ENCODE measurements at places on chromosomes 12 and 14. TPM values are rescaled to one million over a fixed set of nuclear protein-coding genes. Genes with fewer than 3 reads are reported as not detected.

GRCh38 chr12:56723889-56724700 lies 1.0 kb downstream of the NACA start:
- H3K4me3 ChIP-seq = peak overlapping the region; percentile 90
- peaks cover 64% of the 10 kb centered on the region for H3K4me1 ChIP-seq
- DNase-seq = peak; percentile 16
- no peaks in the 10 kb centered on the region for H3K27me3 ChIP-seq

- no peak overlapping the region for H3K4me3 ChIP-seq
- no peak for DNase-seq
- H3K36me3 ChIP-seq = no peaks in the 10 kb centered on the region
- H3K4me1 ChIP-seq = peaks cover 31% of the 10 kb centered on the region
Observed at GRCh38 chr14:97713023-97713422, 915.8 kb downstream of the VRK1 start.

The FAM222A gene
- 0.69 TPM for total RNA-seq

GRCh38 chr14:85881935-85882334 lies 352.0 kb downstream of the FLRT2 start:
- no peak for DNase-seq
- no peaks in the 10 kb centered on the region for H3K4me1 ChIP-seq
- H3K36me3 ChIP-seq = no peaks in the 10 kb centered on the region
- H3K27me3 ChIP-seq = no peaks in the 10 kb centered on the region

DNA sequence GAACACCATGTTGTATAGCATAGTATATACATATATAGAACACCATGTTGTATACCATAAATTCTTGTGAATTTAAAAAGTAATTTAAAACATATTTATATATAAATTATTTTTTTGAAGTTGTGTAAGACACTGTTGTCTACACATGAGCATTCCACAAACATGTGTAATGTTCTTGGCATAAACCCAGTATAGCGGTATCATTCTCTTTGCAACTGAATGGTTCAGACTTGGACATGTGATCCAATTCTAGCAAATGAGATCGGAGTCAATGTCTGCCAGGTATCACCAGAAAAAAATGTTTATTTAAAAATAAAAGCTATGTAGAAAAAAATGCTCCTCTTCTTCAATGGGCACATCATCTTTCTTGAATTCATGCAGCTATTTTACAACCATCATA lies 33.9 kb downstream of the CEP290 start:
- H3K27me3 ChIP-seq = no peaks in the 10 kb centered on the region
- H3K27ac ChIP-seq = no peak overlapping the region
- no peak for DNase-seq
- H3K4me1 ChIP-seq = no peaks in the 10 kb centered on the region
- H3K4me3 ChIP-seq = no peak overlapping the region
- H3K36me3 ChIP-seq = peaks cover 4% of the 10 kb centered on the region

- H3K27me3 ChIP-seq = no peaks in the 10 kb centered on the region
- peaks cover 100% of the 10 kb centered on the region for H3K4me1 ChIP-seq
- DNase-seq = no peak
- peak overlapping the region; percentile 31 for H3K27ac ChIP-seq
- H3K36me3 ChIP-seq = peaks cover 56% of the 10 kb centered on the region
Observed at GRCh38 chr14:101834800-101835547, 73.5 kb downstream of the PPP2R5C start.

The CTSG gene
- not detected for total RNA-seq

DNA sequence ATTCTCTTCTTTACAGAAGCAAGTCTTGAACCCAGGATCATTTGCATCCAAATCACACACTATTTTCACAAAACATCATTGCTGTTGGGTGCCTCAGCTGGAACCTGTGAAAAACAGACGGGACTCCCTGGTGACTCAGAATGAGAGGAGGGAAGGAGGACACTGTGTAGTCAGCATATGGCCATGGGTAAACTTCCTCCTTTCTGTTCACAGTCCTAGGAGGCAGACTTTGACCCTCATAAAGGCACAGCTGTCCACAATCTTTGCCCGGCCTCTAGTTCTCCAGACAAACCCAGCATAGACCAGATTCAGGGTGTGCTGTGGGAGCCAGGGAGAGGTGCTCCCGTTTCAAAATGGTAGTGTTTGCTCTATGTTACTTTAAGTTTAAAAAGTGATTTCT lies 62.0 kb downstream of the DYRK2 start:
- H3K36me3 ChIP-seq = no peaks in the 10 kb centered on the region
- no peaks in the 10 kb centered on the region for H3K27me3 ChIP-seq
- no peak overlapping the region for H3K4me3 ChIP-seq
- no peak overlapping the region for H3K27ac ChIP-seq
- peaks cover 7% of the 10 kb centered on the region for H3K4me1 ChIP-seq

DNA sequence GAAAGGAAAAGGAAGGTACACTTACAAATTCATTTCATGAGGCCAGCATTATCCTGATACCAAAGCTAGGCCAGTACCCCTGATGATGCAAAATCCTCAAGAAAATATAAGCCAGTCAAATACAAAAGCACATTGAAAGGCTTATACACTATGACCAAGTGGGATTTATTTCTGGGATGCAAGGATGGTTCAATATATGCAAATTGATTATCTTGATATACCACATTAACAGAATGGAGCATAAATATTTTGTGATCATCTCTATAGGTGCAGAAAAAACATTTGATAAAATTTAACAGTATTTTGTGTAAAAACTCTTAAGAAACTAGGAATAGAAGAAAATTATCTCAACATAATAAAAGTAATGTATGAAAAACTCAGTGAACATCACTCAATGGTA lies 97.0 kb upstream of the BCAT1 start:
- DNase-seq = no peak
- H3K4me3 ChIP-seq = no peak overlapping the region
- no peak overlapping the region for H3K27ac ChIP-seq
- no peaks in the 10 kb centered on the region for H3K36me3 ChIP-seq

The CARMIL3 gene
- 0.22 TPM for total RNA-seq

The TMED8 gene
- 8.3 TPM for total RNA-seq

DNA sequence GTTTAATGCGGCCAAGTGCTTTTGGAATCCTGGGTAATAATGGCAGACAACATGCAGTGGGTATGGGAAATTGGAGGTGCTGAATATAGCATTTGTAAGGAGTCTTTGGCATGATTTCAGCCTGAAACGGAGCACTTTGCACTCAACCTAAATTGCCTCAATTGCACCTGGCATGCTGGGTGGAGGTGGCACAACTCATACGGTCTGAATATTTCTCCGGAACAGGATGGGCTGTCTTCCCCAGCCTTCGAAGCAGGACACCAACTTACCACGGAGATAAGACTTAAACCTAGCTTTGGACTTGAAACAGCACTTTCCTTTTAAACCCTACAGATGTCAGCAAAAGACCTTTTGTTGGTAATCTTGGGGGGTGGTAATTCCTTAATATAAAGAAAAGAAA lies 153.7 kb upstream of the SRRM4 start:
- H3K4me1 ChIP-seq = no peaks in the 10 kb centered on the region
- H3K27ac ChIP-seq = no peak overlapping the region
- no peak overlapping the region for H3K4me3 ChIP-seq

DNA sequence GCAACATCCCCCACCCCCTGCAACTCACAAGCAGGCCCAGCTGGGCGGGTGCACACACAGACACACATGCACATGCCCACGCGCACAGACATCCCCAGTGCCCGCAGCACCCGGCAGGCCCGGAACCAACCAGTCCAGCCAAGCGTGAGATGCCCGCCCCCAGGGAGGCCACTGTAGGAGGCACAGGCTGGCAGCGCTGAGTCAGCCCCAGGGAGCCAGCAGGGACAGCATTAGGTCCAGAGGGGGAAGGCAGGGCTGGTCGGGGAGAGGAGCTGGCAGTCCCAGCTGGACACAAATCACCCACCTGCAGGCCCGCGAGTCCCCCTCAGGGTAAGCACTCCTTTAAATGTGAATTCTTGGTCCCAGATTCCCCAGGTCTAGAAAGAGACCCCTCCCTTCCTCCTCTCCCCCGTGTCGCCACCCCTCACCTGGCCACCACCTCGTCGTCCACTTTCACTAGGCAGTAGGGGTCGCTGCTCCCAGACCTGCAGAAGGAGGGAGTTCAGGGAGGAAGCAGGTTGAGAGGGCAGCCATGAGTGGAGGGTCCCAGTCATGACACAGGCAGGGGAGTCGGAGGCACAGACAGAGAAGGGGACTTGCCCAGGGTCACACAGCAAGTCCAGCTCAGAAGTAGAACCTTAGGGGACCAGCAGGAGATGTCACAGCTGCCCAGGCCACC lies 5.0 kb downstream of the RASAL1 start:
- no peaks in the 10 kb centered on the region for H3K36me3 ChIP-seq
- no peak for DNase-seq
- peaks cover 7% of the 10 kb centered on the region for H3K4me1 ChIP-seq
- H3K4me3 ChIP-seq = no peak overlapping the region

Measured in CD4-positive, alpha-beta memory T cell (primary cell).